ENCODE measurements at places on chromosomes 6 and 20.

GRCh38 chr6:113185299-113185698 lies 671.8 kb upstream of the MARCKS start:
- no peak for DNase-seq

DNA sequence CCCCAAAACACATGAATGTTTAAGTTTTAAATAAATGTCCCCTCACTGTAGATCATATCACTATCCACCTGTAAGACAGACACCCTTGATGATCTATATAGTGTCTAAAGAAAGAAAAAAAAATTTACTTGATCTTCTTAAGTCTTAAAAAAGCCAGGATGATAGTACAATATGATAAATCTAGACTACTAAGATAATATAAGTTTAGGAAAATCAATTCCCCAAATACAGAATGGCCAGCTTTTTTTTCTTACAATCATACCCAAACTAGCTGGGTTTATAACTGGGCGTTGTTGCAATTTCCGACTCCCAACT lies 14.4 kb downstream of the ZNF217 start:
- DNase-seq, result no peak

GRCh38 chr20:42775866-42776265 lies 413.8 kb downstream of the PTPRT start:
- DNase-seq, result no peak

DNA sequence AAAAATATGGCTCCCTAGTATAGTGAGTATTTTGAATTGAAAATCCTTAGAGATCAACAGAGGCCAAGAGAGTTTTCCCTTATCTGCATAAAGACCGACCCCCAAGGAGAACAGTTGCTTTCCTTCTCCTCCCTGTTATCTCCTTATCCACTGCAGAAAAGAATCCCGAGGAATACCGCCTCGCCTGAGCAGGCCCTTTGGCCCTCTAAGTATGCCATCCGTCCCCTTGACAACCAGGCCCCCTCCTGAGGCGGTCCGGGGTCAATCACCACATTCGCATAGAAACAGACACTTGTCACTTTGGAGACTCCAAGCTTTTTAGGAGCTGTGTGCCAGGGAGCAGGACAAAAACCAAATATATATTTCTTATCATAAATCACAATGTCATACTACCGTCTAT lies 15.9 kb upstream of the GGTLC1 start:
- no peak for DNase-seq

- DNase-seq, result no peak
These were observed 21.0 kb upstream of the MYT1 start for GRCh38 chr20:64143018-64143801.

GRCh38 chr6:88785478-88785877 lies 177.9 kb downstream of the RNGTT start:
- no peak for DNase-seq

GRCh38 chr6:154450498-154450897 lies 60.0 kb downstream of the CNKSR3 start:
- no peak for DNase-seq

DNA sequence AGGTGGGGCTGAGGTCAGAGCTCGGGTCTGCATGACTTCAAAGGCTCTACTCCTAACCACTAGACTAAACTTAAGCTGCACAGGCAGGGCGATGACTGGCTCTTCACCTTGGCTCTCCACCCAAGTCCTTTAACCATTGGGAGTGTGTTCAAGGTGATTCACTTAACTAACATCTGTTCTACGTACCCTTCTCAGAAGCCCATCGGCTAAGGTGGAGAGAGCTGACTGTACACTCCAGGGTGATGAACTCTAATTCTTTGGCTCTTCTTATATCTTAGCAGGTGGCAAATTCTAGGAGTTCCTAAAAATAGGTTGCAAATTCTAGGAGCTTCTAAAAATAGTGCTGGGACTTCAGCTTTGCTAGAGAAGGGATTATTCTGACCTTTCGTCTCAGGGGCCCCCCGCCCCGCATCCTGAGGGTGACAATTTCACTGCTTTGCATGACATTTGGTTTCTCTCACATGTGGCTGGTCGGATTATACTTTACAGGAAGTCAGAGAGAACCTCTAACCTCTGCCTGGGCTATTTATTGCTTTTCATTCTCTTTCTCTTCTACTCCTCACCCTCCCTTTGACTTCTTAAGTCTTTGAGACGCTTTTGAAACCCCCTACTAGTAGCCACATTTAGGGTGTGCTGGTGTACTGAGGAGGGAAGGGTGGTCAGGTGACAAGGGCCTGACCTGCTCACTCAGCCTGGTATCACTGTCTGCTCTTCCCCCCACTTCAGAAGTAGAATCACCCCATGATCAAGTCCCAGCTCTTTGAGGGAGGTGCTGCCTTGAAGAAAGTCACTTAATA lies 55.5 kb downstream of the PRDM1 start:
- DNase-seq, result no peak

DNA sequence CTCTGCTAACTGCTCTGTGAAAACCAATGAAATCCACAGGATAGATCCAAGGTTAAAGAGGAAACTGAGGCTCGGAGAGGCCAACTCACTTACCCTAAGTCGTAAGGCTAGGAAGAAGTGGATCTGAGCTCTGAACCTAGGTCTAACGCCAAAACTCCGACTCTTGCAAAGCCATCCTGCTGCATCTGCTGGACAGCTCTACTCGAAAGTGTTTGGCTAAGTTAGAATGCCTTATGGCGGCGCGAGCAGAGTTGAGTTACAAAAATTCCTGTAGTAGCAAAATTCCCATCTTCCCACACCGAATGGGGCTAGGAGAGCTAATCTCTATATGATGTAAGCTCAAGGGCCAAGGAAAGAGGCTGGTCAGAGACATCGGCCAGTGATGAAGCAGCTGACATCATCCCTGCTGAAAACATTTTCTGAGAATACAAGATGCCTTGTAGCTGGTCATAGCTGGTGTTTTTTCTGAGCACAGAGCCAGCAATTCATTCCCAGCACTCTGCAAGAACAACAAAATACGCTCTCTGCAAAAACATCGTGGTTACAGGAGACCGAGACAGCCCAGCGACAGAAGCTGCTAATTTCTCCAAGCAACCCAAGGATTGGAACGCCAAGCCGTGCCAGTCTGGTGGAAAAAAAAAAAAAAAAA lies 1.8 kb downstream of the SPATA2 start:
- no peak for DNase-seq

DNA sequence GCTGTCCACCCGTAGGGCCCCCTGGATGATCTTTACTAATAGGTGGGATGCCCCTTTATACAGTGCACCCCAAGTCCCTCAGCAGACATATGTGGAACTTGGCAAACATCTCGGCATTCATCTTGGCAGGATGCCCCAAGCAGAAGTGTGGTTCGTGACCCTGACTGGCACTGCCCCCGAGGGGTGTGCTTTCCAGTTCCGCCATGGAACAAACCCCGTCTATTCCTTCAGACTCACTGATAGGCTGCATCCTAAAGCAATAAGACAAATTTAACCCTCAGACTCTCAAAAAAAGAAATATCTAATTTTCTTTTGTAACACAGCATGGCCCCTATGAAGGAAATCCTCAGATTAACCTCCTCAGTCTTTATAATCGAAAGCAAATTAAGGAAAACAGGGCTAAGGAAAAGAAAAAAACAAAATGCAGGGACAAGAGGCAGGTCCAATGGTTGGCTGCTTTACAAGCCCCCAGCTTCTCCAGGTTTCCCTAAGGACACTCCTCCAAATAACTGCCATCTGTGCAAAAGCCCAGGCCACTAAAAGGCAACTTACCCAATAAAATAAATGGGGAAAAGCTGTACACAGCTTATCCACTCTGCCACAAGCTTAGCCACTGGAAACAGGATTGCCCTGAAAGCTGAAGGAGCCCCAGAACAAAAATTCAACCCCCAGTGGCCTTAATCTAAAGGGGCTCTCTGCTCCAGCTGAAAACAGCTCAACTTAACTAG lies 30.5 kb upstream of the RIPK1 start:
- no peak for DNase-seq

- no peak for DNase-seq
These were observed 312.2 kb upstream of the SOX4 start for GRCh38 chr6:21281366-21281765.

- DNase-seq, result no peak
These were observed 64.0 kb downstream of the HDDC2 start for GRCh38 chr6:125237764-125238163.

DNA sequence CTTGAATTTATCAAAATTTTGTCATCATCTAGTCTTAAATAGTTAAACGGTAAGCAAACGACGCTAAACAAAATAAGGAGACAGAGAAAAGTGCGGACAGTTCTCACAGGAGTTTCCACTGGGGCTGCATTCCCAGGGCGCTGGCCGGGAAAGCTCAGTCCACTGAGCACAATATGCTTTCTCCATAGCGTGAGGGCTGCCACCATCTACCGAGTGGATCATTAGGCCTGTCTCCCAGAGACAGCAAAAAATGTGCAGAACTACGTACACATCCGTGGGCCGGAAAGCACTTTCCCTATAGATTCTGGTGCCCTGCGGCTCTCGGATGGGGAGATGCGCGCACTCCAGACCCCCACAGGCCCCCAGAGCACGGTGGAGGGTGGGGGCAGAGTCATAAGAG lies 84.9 kb downstream of the THBS2 start:
- DNase-seq, result no peak

DNA sequence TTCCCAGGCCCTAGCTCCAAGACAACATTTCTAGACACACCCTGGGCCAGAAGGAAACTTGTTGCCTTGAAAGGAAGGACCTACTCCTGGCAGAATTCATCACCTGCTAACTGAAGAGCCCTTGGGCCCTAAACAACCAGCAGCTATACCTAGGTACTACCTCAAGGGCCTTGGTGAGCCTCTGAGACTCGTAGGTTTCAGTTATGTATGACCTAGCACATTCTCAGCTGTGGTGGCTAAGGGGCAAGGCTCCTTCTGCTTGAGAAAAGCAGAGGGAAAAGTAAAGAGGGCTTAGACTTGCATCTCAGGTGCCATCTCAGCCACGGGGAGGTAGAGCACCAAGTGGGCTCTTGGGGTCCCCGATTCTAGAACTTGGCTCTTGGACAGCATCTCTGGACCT lies 132.3 kb upstream of the NHSL1 start:
- DNase-seq, result no peak

DNA sequence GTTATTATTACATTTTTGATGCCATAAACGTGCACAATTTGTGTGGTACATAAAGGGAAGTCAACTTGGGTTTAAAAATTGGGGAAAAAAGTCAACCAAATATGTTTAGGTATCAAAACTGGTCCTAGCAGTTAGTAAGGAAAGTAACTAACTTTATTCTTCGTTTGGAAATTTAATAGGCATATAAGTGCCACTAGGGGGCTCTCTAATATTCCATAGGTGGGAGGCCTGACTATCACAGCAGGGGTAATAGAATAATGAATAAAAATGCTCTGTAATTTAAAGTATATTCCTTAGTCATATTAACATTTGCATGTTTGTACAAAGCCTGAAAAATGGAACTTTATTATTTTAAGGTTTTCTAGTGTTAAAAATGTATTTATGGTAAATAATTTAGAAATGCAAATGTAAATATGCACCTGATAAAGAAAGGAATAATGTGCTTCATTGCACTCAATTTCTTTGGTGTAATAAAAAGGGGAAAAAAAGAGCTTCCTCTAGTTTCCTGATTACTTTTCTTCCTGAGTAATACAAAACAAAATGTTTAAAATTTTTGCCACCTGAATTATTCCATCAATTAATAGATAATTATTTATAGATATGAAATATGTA lies 125.7 kb upstream of the HDAC2 start:
- no peak for DNase-seq

DNA sequence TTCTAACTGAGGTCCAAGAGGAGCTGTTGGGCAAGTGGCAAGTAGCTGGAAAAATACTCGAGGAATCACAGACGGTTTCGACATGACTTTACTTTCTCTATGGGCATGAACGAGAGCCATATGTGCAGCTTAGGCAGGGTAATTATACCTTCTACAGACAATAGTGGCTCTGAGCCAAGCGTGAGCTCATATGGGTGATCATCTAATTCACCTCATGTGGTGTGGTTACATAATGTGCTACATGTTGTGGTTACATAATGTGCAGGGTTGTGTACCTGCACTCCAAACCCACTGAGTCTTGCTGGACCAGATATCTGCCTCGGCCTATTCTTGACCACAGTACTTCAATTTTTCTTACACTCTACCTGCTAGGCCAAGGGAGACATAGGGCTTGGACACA lies 771.7 kb upstream of the EYS start:
- no peak for DNase-seq

- DNase-seq, result no peak
These were observed 39.4 kb upstream of the RFPL4B start for GRCh38 chr6:112307707-112308106.

- no peak for DNase-seq
These were observed 52.6 kb upstream of the PTPRK start for GRCh38 chr6:128573036-128573435.

DNA sequence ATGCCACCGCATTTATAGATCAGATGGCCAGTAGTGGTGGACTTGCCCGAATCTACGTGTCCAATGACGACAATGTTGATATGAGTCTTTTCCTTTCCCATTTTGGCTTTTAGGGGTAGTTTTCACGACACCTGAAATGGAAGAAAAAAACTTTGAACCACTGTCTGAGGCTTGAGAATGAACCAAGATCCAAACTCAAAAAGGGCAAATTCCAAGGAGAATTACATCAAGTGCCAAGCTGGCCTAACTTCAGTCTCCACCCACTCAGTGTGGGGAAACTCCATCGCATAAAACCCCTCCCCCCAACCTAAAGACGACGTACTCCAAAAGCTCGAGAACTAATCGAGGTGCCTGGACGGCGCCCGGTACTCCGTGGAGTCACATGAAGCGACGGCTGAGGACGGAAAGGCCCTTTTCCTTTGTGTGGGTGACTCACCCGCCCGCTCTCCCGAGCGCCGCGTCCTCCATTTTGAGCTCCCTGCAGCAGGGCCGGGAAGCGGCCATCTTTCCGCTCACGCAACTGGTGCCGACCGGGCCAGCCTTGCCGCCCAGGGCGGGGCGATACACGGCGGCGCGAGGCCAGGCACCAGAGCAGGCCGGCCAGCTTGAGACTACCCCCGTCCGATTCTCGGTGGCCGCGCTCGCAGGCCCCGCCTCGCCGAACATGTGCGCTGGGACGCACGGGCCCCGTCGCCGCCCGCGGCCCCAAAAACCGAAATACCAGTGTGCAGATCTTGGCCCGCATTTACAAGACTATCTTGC lies 725 bp downstream of the EEF1A1 start:
- peak; percentile 55 for DNase-seq

- DNase-seq, result no peak
These were observed 45.3 kb upstream of the RAB32 start for GRCh38 chr6:146498309-146498708.

DNA sequence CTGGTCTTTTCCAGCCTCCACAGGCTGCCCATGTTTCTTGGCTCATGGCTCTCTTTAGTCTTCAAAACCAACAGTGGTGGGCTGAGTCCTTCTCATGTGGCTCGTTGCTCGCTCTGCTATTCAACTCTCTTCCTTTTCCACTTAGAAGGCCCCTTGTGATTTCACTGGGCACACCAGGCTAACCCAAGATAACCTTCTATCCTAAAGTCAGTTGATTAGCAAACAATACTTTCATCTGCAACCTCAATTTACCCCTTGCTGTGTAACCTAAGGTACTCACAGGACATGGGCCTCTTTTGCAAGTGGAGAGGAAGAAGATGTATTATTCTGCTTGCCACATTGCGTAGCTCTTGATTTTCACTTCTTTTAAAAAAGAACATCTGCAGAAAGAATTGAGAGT lies 79.6 kb downstream of the UTRN start:
- no peak for DNase-seq

Data from stimulated activated CD4-positive, alpha-beta T cell treated with anti-CD3 and anti-CD28 coated beads, Interleukin-1b, Interleukin-23, amount 100 ng/mL, for 1 hour (primary cell).